ENCODE measurements at places on chromosomes 5 and 9.

DNA sequence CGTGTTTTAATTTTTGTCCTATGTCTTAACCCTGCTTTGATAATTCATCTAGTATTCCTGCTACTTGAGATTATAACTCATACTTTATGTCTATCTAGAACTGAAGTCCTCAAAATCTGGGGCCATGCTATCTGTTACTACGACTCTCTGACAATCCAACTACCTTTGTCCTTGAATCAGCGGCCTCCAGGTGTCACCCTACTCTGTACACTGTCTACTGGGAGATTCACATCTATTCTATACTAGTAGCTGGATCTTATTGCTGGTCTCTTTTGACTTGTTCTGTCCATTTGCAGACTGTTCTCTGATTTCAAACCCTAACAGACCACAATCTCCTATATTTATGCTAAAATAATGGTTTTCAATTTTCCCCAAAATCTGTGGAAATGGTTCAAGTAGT lies 225.5 kb upstream of the ELAVL2 start:
- DNase-seq = no peak

- DNase-seq = no peak
These were observed 114.3 kb downstream of the CRB2 start for GRCh38 chr9:123470121-123470782.

- peak; percentile 46 for DNase-seq
These were observed 383.6 kb downstream of the CCDC171 start for GRCh38 chr9:15936306-15936921.

- no peak for DNase-seq
These were observed 278.2 kb downstream of the GLIS3 start for GRCh38 chr9:4021621-4022213.

- no peak for DNase-seq
These were observed 175.2 kb downstream of the DCP2 start for GRCh38 chr5:113151641-113152379.

DNA sequence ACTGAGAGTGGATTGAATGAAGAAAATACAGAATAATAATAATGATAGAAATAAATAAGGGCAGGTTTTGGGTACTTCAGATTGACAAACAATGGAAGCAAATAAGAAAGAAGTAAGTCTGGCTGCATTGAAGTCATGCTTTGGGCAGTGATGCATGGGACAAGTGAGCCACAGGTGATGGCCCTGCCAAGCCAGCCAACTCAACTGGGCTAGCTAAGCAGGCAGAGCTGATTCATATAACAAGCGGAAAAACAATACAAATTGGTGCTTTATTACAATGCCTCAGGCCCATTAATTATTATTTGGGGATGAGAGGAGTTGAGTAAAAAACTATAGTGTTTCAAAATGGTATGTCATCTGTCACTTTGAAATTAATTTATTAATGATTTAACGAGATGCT lies 502.0 kb downstream of the CDH12 start:
- DNase-seq = no peak

- DNase-seq = peak; percentile 31
These were observed 95.0 kb downstream of the KCNT1 start for GRCh38 chr9:135796784-135797485.

DNA sequence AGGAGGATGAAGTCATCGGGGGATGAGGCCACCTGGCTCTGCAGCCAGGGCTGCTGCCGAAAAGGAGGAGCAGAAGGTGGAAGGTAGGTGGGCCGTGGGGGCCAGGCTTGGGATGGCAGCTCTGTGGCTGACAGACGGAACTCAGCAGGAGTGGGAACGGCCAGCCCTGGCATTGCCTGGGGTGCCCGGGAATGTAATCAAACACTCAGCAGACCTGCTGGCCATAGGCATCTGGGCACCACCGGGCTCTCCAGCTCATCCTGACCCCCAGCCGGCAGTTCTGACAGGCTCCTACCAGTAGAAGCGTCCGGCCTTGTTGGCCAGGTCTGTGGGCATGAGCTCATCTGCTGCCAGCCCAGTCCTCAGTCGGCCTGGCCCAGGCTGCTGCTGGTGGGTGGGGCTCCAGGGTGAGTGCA lies 4.3 kb upstream of the FAT2 start:
- peak; percentile 77 for DNase-seq

GRCh38 chr5:109739741-109740728 lies 50.3 kb downstream of the MAN2A1 start:
- peak; percentile 49 for DNase-seq
